ENCODE measurements at places on chromosomes 3 and 15.

DNA sequence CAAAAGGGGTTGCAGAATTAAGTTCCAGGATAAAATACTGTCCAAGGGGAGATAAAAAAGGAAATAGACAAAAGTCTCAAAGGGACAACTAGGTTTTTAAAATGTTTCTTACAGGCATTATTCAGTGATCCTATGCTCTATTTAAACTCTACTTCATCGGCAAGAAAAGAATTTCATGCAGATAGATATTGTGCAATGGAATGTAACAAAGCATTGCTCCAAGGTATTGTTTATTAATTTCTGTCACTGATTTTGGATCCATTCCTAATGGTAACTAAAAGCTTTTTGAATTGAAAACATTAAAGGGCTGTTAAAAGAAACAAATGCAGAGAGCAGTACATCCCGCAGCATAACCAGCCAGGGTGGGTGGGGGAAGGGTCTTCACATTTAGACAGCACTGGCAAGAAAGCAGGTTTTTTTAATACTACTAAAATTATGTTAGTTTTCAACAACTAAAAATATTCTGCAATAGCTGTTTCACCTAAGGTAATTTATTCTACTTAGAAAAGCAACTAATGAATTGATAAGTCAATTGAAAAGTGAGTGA, 82.9 kb downstream of the THBS1 start:
- DNase-seq: no peak

DNA sequence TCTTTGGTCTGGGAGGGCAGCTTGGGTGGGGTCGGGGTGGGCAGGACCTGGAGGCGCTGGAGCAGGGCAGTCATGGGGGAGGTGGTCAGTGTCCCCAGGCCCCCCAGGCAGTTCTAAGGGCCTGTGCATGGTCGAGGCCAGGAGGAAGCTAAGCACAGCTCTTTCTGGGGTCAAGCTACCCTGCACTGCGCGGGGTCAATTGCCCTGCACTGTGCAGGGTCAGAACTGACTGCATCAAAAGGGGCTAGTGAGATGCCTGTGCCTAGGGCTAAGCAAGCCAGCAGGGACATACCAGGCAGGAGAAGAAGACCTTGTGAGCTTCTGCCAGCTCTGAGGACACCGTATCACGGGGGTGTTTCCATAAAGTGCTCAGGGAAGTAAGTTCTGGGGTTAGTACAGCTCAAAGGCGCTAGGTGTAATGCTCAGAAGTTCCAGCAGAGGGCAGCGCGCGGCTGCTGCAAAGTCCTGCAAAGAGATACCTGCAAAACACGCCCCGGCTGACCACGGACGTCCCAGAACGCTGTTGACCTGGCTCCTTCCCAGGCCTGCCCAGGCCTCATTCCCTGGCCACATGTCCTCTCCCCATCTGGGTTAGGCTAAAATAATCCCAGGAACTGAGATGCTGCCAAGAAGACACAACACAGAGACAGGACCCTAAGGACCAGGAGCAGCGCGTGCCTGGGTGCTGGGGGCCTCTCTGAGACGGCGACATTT, 18.8 kb upstream of the IQSEC1 start:
- DNase-seq: peak; percentile 39

GRCh38 chr15:95826412-95827195, 503.9 kb upstream of the NR2F2 start:
- peak; percentile 6 for DNase-seq

DNA sequence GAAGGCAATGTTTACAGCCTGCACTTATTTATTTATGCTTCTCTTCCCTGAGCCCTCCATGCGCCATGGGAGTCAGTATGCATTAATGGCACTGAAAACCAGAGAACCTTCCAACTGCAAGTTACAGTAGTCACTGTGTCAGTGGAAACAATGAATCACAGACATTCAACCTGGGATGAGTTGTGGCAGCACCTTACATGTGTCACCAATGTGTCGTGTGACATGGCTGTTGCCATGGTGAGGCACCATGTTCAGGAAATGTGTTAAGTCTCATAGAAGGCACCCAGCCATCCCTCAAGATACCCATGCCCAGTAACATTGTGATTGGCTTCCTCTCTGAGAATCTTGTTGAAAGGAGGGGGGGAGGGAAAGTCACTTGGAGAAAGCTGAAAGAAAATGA, 105.0 kb downstream of the FOXP1 start:
- no peak for DNase-seq

GRCh38 chr3:164222197-164222596, 856.1 kb downstream of the SI start:
- no peak for DNase-seq

DNA sequence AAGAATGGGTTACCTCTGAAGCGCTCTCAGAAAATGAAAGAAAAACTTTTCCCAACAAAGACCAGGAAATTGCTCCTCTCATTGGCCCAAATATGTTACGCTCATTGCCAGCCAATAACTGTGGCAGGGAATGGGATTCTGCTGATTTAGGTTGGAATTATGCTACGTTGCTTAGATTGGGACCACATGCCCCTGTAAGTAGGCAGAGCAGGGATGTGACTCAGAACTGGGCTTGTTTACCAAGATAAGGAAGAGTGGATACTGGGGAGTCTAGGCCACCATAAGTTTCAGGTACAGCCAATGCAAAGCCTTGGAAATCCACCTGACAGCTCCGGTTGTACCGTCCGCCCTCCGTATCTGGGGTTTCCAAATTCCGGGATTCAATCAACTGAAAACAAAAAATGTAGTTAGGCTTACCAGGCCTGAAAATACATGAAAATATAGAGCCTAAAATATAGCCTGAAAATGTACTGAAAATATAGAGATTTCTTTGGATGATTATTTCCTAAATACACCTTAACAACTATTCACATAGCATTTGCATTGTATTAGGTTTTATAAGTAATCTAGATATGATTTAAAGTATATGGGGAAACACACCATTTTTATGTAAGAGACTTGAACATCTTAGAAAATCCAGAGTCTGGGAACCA, 1.5 kb upstream of the TCF12 start:
- no peak for DNase-seq

DNA sequence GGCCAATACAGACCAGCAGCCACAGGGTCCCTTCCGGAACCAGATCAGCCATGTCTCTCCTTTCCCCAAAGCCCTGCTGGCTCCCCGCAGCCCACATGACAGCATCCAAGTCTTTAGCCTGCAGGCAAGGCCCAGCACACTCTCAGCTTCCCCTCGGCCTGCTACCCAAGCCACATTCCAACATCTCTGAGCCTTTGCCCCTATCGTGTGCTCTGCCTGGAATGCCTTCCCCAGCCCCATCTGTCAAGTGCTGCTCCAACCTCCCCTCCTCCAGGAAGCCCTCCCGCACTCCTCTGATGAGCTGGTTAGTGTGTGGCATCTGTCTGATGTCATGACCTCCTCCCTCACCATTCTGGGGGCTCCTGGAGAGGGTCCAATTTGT, 8.5 kb downstream of the PLXND1 start:
- no peak for DNase-seq

DNA sequence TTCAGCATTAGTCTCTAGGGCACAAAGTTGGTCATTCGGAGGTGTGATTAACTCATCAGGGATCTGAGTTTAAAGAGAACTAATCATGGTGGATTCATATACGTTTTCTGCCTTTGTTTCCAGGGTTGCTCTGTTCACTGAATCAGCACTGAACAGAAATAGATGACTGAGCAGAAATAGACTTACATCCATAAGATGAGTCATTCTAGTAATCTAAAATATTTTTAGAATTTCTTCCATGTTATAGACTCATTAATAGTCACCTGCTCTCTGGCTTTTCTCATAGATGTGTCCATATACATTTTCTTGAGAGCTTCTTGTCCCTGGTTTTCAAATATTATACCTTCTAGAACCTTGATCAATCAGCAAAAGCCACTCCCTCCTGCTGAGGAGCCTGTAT, 837.6 kb upstream of the DPPA4 start:
- DNase-seq: no peak

DNA sequence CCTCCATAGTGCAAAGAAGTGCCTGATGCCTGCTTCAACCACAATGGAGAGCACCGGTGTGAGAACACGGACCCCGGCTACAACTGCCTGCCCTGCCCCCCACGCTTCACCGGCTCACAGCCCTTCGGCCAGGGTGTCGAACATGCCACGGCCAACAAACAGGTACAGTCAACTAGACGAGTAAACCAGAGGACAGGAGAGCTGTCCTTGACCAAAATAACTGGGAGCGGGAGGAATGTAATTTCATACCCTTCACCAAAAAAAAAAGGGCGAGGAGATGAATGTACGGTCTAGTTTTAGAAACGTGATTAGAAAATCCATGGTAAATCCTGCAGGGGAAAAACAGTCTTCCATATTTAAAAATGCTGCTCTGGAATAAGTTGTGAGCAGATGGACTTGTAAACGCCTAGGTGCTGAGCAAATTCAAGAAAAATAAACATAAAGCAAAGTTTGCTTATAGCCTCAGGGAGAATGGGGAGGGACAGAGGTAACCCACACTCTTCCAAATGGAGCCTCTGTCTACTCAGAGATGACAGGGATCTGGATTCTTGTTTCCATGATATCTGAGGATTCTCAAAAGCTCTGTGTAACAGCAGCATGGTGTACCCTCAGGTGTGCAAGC, 8.4 kb downstream of the THBS1 start:
- DNase-seq: no peak

DNA sequence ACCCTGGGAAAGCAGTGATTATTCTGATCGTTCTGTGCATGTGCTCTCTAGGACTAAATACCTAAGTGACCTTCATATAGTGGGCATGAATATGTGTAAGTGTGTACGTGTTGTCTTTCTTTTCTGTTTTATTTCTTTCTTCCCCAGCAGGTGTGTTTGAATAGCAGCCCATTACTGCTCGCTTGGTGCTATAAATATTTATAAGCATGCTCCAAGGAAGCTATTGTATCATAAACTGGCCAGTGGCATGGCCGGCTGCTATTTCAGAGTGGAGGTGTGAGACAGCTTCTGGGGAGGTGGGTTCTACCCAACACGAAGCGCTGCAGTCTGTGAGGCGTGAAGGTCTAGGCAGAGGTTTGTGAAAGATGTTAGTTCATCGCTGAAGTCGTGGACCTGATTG, 641.8 kb downstream of the NTRK3 start:
- no peak for DNase-seq

DNA sequence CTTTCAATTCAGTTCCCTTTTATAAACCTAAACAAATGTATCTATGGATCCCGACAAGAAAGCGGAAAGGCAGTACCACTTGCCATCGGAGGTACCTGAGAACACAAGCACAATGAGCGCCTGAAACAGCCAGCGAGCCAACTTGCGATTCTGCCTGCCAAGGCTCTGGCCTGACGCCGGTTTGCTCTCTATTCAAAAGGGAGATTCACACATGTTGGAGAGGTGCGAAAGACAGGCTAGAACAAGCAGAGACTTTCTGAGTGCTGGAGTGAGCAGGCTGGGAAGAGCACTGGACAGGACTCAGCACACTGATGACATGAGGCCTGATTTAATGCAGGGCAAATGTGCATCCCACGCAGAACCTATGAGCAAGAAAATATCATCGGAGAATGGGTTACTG, 17.7 kb upstream of the PRR23E start:
- peak; percentile 67 for DNase-seq

- DNase-seq: no peak
Observed at GRCh38 chr15:61829514-61829889, 230.7 kb downstream of the VPS13C start.

GRCh38 chr3:32450992-32451659, 51.5 kb downstream of the CMTM6 start:
- no peak for DNase-seq

GRCh38 chr3:106728315-106729098, 648.7 kb upstream of the CCDC54 start:
- no peak for DNase-seq

DNA sequence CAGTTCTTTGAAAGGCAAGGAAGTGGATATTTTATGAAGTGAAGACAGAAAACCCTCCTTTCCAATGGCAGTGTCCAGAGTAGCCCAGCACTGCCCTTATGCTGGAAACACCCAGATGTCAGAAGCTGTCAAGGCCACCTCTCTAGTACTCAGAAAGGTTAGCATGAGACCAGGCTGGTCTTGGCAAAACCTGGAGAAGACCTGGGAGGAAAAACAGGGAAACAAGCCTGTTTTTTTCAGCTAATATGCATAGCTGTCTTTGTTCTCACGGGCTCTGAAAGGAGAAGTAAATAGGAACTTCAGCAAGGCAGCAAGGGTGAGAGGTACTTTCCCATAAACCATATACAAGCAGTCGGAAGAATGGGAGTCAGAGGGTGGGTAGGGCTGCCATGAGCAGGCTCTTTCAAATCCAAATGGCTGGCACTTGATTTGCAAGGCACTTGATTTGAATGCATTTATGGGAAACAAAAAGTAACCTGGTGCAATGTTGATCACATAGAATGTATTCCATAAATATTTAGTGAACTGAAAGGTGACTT, 55.8 kb downstream of the HEG1 start:
- DNase-seq: no peak

- no peak for DNase-seq
Observed at GRCh38 chr3:183548262-183548769, 7.2 kb downstream of the KLHL6 start.

DNA sequence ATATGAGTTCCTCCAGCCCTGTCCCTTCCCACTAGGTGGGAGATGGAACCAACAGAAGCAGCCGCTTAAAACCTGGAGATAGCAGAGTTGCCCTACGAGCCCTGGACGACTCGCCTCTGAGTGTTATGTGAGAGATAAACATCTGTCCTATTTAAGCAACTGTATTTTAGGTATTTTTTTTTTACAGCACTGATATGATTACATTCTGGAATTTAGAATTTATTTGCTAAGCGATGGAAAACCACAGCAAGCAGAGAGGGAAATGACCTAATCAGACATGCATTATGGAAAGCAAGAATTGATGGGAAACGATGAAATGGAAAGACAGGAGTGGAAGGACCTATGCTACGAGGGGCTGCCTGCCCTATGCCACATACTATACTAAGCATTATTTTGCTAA, 379.0 kb upstream of the IL12A start:
- no peak for DNase-seq

DNA sequence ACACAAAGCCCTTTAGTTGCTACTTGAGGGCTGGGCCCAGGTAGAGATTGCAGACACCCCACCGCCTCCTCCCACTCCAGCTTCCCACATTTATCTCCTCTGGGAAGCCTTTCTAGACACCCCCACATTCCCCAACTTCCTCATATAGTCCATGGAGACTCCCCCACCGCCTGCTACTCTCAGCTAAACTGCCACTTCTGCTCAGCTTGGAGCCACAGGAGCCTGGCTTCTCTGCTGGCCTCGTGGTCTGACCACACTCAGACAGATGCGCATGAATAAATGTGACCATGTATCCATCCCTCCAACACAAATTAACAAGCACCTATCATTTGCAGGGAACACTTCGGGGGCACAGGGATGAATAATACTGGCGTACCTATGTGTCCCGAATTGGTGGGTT, 10.5 kb upstream of the ACSBG1 start:
- DNase-seq: no peak
